Brain (organoid and tissue), 16 donors: ENCODE measurements at places on chromosomes 16 and 17. TPM values are rescaled to one million over a fixed set of nuclear protein-coding genes. Genes with fewer than 3 reads are reported as not detected.

- DNase-seq, result peak; percentile 6
These were observed 48.4 kb upstream of the KDM8 start for GRCh38 chr16:27154705-27155521.

- no peak for DNase-seq
These were observed 99.0 kb downstream of the MSI2 start for GRCh38 chr17:57355090-57355859.

- no peak for DNase-seq
These were observed 439.4 kb downstream of the KCNJ18 start for GRCh38 chr17:22131740-22132139.

DNA sequence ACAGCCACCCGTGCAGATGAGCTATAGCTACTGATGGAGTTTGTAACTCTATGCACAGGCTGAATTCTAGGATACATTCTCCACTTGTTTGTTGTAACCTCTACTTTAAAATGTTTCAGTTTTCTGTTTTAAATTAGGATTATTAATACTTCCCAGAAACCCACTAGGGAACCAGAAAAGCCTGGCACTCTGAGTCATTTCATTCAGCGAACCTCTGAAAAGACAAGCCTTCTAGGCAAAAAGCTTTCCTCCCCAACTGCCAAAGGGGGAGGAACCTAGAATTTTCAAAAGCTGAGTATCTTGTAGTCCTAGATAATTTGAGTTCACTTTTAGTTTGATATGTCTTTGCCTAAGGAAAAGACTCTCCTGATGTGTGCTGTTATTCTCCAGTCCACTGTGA lies 43.2 kb downstream of the GOSR1 start:
- DNase-seq, result no peak

DNA sequence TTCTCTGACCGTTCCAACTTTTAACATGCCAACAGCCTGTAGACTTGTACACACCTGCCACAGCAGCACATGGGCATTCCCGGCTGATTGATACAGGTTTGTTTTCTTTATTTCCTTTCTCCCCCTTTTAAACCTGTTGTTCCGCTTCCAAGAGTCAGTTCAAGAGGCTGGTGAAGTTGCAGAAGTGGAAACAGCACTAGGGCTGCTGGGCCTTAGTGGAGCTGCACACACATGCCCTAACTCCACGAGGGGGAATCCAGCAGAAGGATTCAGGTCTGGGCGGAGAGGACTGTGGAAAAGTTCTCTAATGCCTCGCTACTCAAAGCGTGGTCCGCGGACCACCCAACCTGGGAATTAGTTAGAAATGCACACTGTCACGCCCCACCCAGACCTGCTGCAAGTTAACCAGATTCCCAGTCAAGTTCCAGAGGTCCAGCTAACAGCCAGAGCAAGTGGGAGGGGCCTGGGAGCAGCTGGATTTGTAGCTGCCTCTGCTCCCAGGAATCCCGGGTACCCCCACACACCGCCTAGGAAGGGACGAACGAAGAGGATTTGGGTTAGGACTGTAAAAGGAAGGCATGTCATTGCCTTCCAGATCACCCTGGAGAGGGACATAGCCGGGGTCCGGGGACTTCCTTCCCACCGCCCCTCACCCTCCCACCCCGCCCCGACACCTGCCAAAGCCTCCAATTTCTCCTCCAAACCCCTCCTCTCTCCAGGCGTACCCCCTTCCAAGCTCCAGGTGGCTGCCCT lies 542 bp downstream of the SLC39A11 start:
- DNase-seq, result no peak

DNA sequence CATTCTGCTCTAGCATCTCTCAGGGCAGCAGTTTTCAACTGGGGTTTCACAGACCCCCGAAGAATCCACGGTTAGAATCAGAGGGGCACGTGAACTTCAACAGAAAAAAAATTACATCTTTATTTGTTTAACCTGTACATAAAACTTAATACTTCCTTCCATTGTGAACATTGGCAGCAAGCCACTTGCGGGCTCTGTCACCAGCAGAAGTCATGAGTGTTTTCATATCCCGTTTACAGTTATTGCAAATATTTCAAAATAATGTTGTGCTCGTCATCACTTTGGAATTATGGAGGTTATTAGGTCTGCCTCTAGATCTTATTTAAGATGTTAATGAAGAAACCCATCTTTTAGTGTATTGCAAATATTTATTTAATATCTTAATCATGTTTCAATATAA lies 109.8 kb downstream of the SDR42E1 start:
- no peak for DNase-seq

- no peak for DNase-seq
These were observed 99.7 kb upstream of the CDH8 start for GRCh38 chr16:62135911-62136310.

DNA sequence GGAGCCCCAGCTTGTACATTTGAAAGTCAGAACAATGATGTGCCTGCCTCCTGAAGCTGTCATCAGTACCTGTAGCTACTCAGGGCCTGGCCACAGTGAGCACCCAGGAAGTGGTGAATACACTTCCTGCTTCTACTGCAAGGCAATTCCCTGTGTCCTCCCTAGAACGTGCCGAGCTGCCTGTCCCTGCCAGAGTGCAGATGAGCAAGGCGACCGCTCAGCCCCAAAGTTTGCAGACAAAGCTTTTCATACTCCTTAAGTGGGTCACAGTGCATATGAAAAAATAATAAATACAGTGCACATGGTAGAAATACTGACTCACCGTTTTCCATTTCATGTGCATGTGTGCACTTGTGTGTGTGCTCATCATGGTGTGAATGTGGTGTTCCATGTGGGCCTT lies 77.3 kb downstream of the MPRIP start:
- no peak for DNase-seq

- DNase-seq, result no peak
These were observed 116.5 kb downstream of the ZNF423 start for GRCh38 chr16:49739381-49739780.

DNA sequence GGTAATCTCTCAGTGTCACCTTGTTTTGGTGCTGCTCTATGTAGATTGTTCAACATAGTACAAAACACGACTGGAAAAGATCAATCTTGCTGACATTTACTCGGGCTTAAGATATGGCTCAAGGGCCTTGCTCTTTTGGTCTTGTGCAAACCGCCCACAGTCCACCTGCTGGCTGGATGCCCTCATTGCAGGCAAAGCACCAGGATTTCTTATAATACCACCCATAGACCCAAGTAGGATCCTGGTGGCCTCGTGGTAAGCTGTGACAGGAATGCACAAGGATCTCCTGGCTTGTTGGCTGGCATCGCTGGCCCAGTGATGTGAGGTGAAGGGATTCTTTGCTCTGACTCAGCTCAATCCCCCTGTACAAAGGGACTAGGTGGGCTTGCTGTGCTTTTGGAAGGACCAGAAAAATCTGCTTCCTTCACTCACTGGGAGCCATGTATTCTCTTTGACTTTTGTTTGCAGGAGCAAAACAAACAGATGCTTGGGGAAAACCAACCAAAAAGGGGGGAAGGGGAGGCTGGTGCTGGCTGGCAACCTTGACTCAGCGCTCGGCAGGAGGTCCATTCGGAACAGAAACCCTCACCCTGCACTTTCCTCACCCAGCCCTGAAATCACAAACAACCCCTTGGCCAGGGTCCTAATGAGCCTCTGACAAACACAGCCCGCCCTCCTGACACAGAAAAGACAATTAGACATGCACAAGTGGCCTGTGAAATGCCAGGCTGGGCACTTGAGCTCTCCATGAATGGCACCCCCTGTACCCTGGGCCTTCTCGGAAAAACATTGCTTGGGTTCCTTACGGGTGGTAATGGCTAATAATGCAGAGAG lies 36.6 kb upstream of the MED9 start:
- peak; percentile 85 for DNase-seq

GRCh38 chr16:27220991-27221390 lies 17.7 kb downstream of the KDM8 start:
- no peak for DNase-seq

- DNase-seq, result no peak
These were observed 349.4 kb downstream of the SOX9 start for GRCh38 chr17:72470121-72470705.

DNA sequence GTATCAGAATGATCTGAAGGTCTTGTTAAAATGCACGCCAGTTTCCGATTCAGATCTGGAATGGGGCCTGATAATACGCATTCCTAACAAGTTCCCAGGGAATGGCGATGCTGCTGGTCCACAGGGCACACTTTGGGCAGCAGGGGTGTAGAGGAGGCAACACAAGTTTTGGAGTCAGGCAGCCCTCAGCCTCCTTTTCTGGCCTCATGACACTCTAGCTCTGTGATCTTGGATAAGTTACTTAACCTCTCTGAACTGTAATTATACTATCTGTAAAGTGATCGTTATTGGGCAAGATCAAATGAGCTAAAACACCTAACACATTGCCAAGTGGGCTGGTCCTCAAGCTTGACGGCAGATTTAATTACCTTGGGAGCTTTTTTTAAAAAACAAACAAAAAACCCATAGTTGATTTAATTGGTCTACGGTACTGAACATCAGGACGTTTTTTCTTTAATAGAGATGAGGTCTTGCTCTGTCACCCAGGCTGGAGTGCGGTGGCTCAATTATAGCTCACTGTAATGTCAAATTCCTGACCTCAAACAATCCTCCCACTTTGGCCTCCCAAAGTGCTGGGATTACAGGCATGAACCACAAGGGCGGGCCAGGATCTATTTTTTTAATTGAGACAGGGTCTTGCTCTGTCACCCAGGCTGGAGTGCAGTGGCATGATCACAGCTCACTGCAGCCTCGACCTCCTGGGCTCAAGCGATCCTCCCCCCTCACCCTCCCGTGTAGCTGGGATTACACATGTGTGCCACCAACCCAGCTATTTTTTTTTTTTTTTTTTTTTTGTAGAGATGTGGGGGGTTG lies 10.0 kb upstream of the MRPS23 start:
- DNase-seq, result no peak

DNA sequence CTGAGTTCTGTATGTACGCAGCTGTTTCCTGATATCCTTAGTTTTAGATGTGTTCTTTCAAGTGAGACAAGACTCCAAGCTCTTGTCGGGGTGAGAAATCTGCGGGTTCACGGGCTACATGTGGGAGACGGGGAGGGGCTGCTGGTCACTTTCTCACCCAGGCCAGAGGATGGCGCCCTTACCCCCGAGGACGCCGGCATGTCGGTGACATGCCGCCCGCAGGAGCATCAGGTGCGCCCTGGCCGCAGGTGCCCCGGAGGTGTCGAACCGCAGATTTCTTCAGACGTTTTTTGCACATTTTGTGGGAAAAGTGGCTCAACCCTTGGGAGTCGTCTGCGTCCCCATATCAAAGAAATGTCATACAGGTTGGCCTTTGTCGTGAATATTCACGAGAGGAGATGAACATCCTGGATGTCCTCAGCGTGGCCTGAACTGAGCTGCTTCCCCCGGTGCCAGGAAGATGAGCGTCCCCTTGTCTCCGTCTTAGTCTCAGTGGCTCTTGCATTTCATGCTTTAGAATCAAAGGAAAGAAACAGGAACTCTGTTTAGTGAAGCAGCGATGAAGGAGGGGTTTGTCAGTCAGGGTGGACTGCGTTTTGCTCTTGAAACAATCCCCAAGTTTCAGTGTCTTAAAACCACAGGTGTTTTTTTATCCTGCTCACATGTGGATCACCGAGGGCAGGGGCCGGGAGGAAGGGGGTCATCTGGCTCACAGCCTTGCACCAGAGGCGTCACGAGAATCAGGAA lies 75.4 kb upstream of the ZNF750 start:
- DNase-seq, result no peak

GRCh38 chr16:55444754-55445485 lies 34.1 kb upstream of the MMP2 start:
- no peak for DNase-seq

DNA sequence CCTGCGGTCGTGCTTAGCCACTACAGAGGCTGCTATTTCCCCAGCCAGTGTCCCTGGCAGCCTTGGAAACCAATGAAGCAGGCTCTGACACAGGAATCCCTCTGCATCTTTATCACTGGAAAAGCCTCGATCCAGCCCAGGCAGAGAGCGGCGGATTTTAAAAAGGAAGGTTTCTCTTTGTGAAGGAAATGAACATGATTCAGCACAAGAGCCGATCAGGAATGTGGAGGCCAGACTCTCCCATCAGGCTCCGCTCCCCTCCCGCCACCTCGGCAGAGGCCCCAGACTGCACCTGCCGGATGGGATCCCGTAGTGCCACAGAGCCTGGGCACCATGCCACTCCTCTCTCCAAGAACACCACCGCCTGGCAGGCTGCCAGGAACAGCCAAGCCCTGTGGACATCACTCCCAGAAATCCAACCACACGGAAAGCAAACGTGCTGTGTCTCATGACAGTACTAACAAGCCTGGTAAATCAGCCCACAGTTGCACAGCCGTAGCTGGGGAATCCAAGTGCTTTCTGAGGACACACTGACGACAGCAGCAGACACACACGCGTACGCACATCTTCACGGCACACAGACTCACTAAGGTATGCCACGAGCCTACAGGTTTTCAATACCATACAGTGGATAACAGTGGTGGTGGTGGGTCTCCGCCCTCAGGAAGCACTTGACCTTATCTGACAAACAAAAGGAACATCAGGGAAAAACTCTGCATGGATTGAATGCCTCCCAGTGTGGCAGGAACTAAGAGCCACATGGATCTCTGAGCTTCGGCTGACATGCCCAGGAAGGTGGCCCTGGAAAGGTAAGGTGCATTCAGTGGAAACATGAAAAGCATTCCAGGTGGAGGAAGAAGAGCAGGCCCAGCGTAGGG lies 5.4 kb downstream of the LRRC75A start:
- DNase-seq, result peak; percentile 88

- DNase-seq, result no peak
These were observed 14.0 kb upstream of the TMEM94 start for GRCh38 chr17:75442168-75443103.

GRCh38 chr16:23064639-23065038 lies 84.6 kb downstream of the USP31 start:
- no peak for DNase-seq

- DNase-seq, result no peak
These were observed 27.6 kb downstream of the CYB561 start for GRCh38 chr17:63418540-63418939.

Gene ALOX12B
- polyA plus RNA-seq, result 1.1 TPM

Gene RGS11
- polyA plus RNA-seq, result 8.3 TPM

Gene PIRT
- polyA plus RNA-seq, result 1.6 TPM

Gene GLP2R
- polyA plus RNA-seq, result 0.17 TPM

Gene PLXDC1
- polyA plus RNA-seq, result 15.8 TPM

Gene NKD1
- 3.0 TPM for polyA plus RNA-seq

Gene NGFR
- 2.6 TPM for polyA plus RNA-seq

Gene HYDIN
- 4.6 TPM for polyA plus RNA-seq

Gene NPB
- polyA plus RNA-seq, result 2.6 TPM

Gene TEKT3
- polyA plus RNA-seq, result not detected

Gene CD300LB
- polyA plus RNA-seq, result not detected

Gene ABCC6
- 0.51 TPM for polyA plus RNA-seq

Gene MAP2K4
- polyA plus RNA-seq, result 12.8 TPM

Gene COG4
- polyA plus RNA-seq, result 77.8 TPM
